ENCODE measurements at places on chromosomes 1 and 21.

GRCh38 chr1:8854240-8854639, 24.2 kb downstream of the ENO1 start:
- no peak for DNase-seq

GRCh38 chr1:154808909-154809262, 61.2 kb downstream of the KCNN3 start:
- DNase-seq = no peak

DNA sequence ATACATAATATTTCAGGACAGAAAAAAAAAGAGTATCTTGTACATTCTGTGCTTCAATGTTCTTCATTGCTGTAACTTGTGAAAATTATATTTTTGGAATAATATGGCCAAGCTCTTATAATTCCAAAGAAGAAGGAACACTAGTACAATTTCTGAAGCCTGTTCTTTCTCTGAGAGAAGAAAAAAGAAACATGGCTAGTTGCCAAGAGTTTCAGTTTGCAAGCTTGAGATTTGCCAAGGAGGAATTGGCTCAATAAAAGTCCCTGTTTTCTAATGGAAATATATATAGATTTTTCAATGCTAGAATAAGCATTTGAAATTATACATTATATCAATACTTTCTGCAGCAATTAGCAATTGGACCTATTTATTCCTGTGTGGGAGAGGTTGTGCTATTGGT, 285.2 kb upstream of the NEGR1 start:
- no peak for DNase-seq

DNA sequence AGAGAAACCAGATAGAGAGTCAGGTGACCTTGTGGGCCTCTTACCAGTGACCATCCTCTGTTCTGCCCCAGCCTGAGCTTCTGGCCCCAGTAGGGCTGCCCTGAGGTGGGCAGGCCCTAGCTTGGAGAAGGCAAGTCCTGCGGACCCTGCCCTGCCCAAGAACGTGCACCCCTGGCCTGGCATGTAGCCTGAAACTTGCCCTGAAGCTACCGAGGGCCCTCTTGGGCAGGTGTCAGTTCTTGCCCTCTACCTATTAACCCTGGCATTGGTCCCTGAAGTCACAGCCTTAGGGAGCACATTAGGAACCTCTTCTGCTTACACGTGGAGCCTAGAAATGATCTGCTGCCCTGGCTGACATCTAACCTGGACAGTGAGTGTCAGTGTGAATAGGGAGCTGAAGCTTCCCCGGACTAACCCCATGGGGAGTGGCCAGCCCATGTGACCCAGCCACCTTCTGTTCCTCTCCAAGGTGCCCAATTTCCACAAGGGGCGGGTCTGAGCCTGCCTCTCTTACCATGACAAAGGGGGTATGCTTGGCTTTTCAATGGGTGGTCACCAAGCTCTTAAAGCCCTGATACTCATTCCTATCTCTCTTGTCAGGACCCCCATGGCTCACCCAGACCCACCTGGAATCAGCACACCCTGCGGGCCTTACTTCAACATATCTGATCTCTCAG, 163.0 kb downstream of the ZSCAN20 start:
- no peak for DNase-seq

DNA sequence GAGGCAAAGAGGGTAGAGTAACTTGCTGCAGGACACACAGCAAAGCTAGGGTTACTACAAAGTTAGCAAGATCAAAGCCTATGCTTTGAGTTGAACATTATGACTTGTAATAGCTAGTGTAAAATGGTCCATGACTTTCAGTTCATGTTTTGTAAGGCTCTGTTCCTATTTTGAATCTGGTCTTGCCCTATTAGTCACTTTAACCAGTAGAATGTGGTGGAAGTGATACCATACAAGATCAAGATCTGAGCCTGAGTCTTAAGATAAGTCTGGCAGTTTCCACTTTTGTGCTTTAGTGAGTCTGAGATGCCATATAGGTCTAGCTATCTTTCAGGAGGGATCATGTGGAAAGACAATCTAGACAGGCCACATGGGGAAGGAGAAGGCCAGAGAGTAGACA, 282.1 kb upstream of the BRINP3 start:
- DNase-seq = peak; percentile 38

- DNase-seq = no peak
These were observed 38.4 kb downstream of the WARS2 start for GRCh38 chr1:119102051-119102450.

DNA sequence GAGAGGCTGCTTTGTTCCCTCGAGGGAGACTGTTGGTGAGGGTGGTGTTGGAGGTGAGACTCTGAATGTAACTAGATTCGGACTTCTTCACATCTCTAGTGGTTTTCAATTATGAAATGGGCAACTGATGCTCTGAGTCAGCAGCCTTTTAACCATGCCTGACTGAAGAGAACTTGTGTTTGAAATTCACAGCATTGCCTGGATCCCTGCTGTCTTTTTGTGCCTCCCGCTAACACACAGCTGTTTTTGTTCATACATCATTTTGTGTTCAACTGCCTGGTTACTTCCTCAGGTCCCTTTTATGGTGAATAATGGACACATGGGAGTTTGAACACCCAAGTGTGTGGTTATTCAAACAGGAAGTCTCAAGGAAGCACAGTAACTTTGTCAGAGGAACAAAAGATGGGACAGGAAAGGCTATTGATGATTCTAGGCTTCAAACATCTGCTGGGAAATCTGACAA, 16.8 kb downstream of the LAMC1 start:
- no peak for DNase-seq
